Muscle of leg (tissue), 16 donors: ENCODE measurements at places on chromosomes 5 and 9. TPM values are rescaled to one million over a fixed set of nuclear protein-coding genes. Genes with fewer than 3 reads are reported as not detected.

DNA sequence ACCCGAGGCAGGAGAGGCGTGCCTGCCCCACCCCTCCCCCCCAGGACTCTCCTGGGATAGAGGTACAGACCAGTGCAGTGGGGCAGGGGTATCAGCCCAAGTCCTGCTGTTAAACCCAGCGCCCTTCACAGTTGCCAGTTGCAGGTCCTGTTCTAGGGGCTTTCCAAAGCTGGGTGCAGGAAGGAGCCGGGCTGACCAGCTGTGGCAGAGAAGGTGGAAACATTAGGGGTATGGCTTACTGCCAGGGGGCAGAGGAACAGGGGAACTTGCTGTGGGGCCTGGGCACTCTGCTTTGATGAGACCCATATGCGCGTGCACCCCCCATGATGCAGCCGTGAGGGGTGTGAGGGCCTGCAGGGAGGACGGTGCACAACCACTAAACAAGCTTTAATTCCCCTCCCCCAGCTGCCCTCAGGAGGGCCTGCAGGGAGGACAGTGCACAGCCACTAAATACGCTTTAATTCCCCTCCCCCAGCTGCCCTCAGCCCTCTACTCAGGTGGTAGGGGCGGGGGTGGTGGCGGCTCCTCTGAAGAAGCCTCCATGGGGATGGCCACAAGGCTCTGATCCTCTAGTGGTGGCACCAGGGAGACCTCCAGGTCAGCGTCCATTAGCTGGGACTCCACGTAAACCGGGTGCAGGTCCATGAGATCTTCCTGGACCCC, 766 bp upstream of the LRRC26 start:
- H3K36me3 ChIP-seq = no peaks in the 10 kb centered on the region
- peaks cover 15% of the 10 kb centered on the region for H3K4me1 ChIP-seq
- no peak overlapping the region for H3K4me3 ChIP-seq
- DNase-seq = no peak
- H3K27me3 ChIP-seq = peaks cover 78% of the 10 kb centered on the region

- DNase-seq = peak; percentile 58
- H3K36me3 ChIP-seq = peaks cover 28% of the 10 kb centered on the region
- peaks cover 78% of the 10 kb centered on the region for H3K4me1 ChIP-seq
- peak overlapping the region; percentile 16 for H3K27ac ChIP-seq
- no peak overlapping the region for H3K4me3 ChIP-seq
These were observed 7.8 kb upstream of the MYOZ3 start for GRCh38 chr5:150653145-150653761.

- no peaks in the 10 kb centered on the region for H3K36me3 ChIP-seq
- DNase-seq = no peak
- H3K4me3 ChIP-seq = no peak overlapping the region
- H3K27ac ChIP-seq = no peak overlapping the region
- no peaks in the 10 kb centered on the region for H3K27me3 ChIP-seq
- H3K4me1 ChIP-seq = no peaks in the 10 kb centered on the region
These were observed 342.5 kb upstream of the ACTBL2 start for GRCh38 chr5:57825031-57825686.

- no peak overlapping the region for H3K27ac ChIP-seq
- no peak overlapping the region for H3K4me3 ChIP-seq
- DNase-seq = no peak
- H3K27me3 ChIP-seq = no peaks in the 10 kb centered on the region
- H3K4me1 ChIP-seq = peaks cover 9% of the 10 kb centered on the region
These were observed 85.1 kb downstream of the YIPF5 start for GRCh38 chr5:144085381-144085780.

DNA sequence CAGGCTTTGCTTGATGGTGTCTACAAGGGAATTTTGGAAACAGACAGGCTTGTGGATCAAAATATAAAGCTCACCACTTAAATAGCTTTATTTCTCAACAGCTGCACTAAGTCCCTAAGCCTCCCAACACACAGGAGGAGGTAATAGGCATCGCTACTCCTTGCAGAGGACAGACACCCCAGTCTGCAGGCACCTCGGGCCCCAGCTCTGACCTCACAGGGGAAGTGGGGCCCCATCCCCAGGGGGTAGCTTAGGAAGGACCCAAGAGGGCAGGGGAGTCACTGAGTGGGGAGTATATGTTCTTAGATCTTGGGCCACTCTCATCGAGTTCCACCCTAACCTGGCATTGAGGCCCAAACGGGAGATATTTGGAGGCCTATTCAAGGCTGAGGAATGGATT, 66.7 kb upstream of the XPA start:
- H3K27ac ChIP-seq = no peak overlapping the region
- no peak overlapping the region for H3K4me3 ChIP-seq
- no peak for DNase-seq
- no peaks in the 10 kb centered on the region for H3K4me1 ChIP-seq
- no peaks in the 10 kb centered on the region for H3K36me3 ChIP-seq
- H3K27me3 ChIP-seq = peaks cover 37% of the 10 kb centered on the region

DNA sequence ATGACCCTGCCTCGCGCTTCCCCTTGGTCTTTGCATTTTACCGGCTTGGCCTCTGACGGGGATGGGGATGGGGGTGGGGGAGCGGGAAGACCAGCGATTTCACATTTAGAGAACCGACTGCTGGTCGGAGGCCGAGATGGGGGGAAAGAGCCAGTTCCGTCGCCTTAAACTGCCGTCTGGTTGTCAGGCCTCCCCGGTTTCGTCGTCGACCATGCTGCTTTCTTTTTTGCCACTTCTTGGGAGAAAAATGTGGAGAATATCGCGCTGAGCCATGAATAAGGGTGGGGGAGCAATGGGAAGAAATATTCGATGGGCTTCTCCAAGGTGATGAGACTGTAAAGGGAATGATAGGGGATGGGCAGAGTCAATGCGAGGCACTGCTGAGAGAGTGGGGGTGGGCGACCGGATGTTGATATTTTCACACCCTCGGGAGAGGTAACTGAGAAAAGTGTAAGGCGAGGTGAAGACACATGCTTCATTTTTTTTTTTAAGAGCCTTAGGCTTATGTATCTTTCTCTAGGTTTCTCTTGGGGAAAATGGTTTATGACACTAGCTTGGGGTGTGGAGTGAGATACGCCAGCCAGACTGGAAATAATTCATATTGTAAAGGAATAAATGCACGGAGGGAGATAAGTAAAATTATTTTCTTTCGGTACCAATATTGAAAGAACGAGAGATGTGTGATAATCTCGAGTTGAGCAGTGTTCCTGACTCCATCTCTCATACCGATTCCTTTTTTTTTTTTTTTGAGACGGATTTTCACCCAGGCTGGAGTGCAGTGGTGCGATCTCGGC, 1.1 kb downstream of the KIF2A start:
- peak overlapping the region; percentile 94 for H3K27ac ChIP-seq
- no peaks in the 10 kb centered on the region for H3K27me3 ChIP-seq
- no peaks in the 10 kb centered on the region for H3K36me3 ChIP-seq
- DNase-seq = peak; percentile 71
- H3K4me3 ChIP-seq = peak overlapping the region; percentile 93

DNA sequence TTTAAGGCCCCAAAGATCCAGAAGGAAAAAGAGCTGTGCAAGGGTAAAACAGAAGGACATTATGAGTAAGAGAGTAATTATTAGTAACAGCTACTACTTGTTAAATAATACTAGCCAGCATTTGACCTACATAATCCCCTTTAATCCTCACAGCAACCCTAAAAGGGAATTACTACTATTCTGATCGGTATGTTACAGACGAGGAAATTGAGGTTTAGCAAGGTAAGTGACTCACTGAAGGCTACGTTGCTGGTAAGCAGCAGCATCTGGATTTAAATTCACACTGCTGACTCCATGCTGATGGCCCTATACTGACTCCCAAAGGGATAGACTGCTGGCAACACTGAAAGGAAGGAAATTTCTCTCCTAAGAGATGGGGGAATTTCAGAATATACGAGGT, 3.7 kb upstream of the FSD1L start:
- no peaks in the 10 kb centered on the region for H3K36me3 ChIP-seq
- no peak overlapping the region for H3K27ac ChIP-seq
- H3K27me3 ChIP-seq = no peaks in the 10 kb centered on the region
- DNase-seq = no peak

DNA sequence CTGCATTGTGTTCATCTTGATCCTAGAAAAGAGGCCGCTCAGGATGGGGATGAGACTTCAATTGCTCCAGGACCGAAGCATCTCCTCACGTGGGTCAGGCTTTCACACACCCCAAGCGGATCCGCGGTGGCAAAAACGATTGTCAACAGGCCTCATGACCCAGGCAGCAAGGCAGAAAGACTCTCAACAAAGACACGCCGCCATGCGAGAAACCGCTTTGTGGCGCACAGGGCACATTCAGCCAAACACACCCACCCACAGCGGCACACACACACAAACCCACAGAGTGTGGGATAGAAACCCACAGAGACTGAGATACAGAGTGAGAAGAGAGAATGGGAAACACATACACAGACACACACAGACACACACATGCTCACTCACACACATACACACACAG, 483.4 kb downstream of the SPATA31A7 start:
- no peaks in the 10 kb centered on the region for H3K36me3 ChIP-seq
- no peaks in the 10 kb centered on the region for H3K4me1 ChIP-seq
- no peaks in the 10 kb centered on the region for H3K27me3 ChIP-seq
- DNase-seq = no peak
- H3K27ac ChIP-seq = no peak overlapping the region

DNA sequence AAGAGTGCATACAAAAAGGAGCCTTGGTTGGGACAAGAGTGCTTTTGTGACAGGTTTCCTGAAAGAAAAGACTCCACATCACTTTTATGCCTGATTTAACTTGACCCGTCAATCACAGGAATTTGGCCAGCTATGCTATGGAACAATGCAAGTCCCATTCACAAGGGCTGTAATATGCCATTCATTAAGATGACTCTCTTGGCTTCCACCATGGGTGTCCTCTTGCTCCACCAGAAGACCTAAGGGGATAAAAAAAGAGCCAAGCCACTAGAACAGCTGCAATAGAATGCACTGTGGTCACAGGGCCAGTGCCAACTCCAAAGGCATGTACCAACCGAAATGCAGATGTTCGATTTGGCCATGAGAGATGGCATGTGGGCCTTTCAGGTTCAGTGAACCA, 480.1 kb upstream of the MPDZ start:
- H3K27ac ChIP-seq = peak overlapping the region; percentile 83
- DNase-seq = peak; percentile 81
- H3K4me1 ChIP-seq = peaks cover 11% of the 10 kb centered on the region
- no peaks in the 10 kb centered on the region for H3K36me3 ChIP-seq

GRCh38 chr5:66002415-66002814, 76.0 kb downstream of the ERBIN start:
- no peaks in the 10 kb centered on the region for H3K36me3 ChIP-seq
- H3K27me3 ChIP-seq = no peaks in the 10 kb centered on the region
- no peak overlapping the region for H3K4me3 ChIP-seq
- no peak overlapping the region for H3K27ac ChIP-seq
- no peaks in the 10 kb centered on the region for H3K4me1 ChIP-seq

Gene ARID3C
- total RNA-seq = 0.09 TPM

Gene C5orf52
- not detected for total RNA-seq

Gene SLC6A3
- total RNA-seq = not detected

Gene PAIP1
- 108 TPM for total RNA-seq

Gene GALNT12
- 2.7 TPM for total RNA-seq

Gene PKD2L2
- total RNA-seq = 1.2 TPM

Gene C1QTNF2
- total RNA-seq = 26.8 TPM
